Activated CD4-positive, alpha-beta T cell treated with anti-CD3 and anti-CD28 coated beads, Interleukin-2, Interleukin-4, amounts not matched to agents 100 ng/mL and 50 ng/mL, durations not matched to agents 16 hours and 8 hours (primary cell): ENCODE measurements at places on chromosomes 16 and 17.

DNA sequence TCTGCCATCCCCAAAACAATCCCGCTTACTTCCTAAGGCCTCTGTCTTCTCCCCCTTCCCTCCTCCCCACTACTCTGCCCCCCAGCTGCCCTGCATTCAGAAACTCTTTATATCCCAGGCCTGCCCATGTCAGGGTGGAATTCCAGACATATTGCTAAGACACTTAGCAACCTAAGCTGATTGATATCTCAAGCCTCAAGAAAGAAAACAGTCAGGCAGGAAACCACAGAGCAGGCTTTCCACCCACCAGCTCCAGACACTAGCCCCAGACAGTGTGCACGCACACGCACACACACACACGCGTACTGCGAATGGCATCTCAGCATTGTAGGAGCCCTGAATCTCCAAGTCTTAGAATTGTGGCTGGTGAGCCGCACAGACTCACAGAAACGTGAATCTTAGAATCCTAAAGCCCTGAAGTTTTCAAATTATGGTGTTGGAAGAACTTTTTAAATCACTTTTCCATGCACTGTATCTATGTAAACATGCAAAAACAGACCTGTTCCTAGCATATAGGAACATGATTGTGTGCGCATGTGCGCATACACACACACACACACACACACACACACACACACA, 8.8 kb upstream of the LPCAT2 start:
- peak; percentile 65 for DNase-seq

GRCh38 chr17:48998587-48999440, 1.6 kb downstream of the IGF2BP1 start:
- no peak for DNase-seq

DNA sequence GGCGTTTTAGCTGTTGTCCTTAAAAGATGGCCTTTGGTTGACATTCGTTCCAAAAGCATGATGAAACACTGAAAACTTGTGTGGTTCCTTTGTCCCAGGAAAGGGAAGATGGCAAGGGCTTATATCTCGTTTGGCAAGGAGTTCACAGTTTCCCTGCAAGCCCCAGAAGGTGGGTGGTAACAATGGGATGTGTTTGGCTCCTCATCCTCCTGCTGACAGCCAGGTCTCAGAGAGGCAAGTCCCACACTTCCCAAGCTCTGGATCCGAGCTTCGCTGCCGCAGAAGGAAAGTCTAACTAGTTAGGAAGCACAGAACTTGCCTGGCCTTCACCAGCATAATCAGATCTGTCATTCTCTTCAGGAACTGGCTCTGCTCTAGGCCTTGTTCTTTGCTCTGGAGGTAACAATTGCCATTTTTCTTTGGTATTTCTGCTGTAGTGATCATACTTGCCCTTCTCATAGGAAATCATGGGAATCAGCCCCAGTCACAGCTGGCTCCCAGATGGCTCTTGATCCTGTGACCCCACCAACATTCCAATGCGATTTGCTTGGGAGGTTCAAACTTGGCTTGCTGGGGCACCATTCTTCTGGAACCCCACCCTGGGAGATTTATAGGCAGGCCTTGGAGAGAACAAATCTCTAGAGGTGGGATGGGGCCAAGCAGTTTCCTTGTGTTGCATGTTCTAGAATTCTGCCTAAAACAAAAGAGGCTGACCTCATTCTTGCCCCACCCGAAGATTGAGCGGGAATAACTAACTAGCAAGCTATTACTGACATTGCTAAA, 17.9 kb downstream of the KPNA2 start:
- DNase-seq, result no peak

GRCh38 chr17:45137561-45138305, 2.2 kb downstream of the ACBD4 start:
- no peak for DNase-seq

DNA sequence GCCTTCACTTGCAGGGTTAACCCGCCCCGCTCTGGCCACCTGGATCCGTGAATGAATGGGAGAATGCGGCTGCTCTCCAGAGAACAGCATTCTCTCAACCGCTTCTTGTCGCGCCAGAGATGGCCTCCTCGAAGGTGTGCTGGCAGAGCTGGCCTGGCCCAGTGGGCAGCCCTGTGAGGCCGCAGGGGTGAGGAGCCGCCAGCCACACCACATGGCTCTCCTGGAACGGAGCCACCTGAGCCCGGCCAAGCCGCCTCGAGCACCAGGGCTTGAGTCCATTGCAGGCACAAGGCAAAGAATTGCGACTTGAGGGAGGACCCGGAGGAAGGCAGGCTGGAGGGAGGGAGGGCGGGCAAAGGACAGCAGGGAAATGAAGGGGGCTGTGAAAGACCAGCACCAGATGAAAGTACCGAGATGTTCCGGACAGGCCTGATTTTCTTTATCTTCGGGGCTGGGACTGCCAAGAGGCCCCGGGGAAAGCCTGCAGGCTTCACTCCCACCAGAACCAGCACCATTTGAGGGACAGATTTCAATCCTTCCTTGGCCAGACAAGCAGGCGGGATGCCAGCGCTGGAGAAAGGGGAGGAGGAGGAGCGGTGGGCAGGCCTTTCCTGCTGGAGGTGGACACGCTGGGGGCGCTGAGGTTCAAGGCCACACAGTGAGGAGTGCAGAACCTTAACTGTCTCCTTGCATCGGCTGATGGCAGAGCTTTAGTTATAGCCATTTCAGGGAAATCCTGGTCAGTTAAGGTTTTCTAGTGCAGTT, 69.4 kb downstream of the MRC2 start:
- DNase-seq, result no peak
